Panc1 (cell line): ENCODE measurements at places on chromosomes 11 and 22. TPM values are rescaled to one million over a fixed set of nuclear protein-coding genes. Genes with fewer than 3 reads are reported as not detected.

OR51E1 gene
- not detected for total RNA-seq

EMID1 gene
- total RNA-seq: 1.1 TPM

CASP12 gene
- total RNA-seq: not detected

ZP1 gene
- not detected for total RNA-seq

APOL4 gene
- not detected for total RNA-seq

MICAL3 gene
- total RNA-seq: 47.1 TPM

- no peak for DNase-seq
These were observed 13.1 kb downstream of the ADM start for GRCh38 chr11:10317776-10318526.

DNA sequence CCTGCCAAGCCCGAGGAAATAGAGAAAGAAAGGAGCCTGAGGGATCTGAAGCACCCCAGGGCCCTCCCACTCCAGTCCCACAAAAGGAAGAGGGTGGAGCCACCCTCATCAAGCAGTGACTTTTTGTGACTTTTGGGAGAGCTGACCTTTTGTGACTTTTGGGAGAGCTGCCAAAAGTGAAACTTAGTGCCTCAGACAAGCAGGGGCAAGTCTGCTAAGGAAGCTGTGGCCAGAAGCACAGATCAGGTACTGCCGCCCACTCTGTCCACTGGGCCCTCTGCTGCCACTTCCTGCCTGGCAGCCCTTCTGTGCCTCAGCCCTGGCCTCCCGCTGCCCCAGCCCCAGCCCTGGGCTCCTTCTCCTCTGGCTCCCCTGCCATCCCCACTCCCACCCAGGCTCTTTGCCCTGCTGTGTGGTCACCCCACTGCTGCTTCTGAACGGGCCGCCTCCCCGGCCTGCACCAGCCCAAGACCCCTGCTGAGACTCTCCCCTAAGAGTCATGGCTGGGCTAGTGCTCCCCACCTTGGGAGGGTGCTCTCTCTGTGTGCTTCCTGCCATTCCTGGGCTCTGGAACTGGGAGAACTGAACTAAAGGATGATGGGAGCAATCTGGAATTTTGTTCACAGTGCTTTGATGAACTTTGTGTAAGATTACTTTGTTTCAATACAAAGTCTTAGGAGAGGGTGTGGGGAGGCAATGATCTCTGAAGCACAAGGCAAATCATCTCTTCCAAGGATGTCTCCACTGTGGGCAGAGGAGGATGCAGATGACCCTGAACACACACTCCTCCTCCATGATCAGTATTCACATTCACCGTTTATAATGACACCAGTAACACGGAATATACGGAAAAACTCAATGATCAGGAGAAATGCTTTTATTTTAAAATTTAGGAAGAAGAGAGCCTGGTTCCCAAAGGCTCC lies at the start of gene APOBEC3H:
Gene APOBEC3H, plus strand, starts transcription at position 147 of the 923 bp plus-strand sequence. CDS start 3,035 bp downstream, outside the sequence.
- no peak for DNase-seq

- no peak for DNase-seq
These were observed 33.3 kb downstream of the ABTB2 start for GRCh38 chr11:34324466-34324865.

GRCh38 chr11:72642043-72642883 lies 32.0 kb downstream of the PDE2A start:
- DNase-seq: no peak

DNA sequence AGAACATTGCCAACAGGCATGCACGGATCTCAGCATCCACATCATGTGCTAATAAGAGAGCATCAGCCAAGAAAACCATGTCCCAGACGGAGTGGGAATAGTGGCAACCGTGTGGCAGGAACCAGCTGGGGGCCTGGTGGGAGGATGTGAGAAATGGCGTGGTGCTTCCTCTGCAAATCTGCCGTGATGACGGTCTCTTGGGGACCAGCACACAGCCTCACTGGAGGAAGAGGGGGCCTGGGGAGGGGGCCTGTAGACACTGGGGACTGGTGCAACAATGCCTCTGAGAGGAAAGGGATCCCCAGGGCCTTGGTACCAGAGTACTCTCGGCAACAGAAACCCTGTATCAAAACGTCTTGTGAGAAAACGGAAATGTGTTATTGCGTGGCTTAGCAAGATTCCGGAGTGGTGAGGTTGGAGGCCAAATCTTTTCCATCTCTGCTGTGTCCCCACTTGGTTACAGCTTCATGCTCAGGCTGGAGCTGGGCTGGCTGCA lies 154.3 kb upstream of the TBCEL start:
- no peak for DNase-seq

DNA sequence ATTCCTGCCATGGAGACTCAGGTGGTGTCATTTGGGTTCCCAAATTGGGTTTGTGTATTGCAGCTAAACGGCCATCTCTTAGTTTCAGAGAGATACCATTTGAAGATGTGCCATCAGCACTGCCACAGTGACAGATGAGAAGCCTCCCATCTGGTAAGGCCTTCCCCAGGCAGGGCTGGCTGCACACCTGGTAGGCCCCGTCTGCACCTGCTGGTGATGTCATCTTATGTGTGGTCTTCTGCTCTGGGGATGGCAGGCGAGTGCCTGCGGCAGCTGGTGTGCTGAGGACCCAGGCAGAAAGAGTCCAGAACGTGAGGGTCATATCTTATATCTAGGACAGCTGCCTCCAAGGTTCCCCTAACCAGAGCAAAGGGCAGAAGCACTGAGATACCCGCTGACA lies 100.6 kb downstream of the CSNK2A3 start:
- no peak for DNase-seq

DNA sequence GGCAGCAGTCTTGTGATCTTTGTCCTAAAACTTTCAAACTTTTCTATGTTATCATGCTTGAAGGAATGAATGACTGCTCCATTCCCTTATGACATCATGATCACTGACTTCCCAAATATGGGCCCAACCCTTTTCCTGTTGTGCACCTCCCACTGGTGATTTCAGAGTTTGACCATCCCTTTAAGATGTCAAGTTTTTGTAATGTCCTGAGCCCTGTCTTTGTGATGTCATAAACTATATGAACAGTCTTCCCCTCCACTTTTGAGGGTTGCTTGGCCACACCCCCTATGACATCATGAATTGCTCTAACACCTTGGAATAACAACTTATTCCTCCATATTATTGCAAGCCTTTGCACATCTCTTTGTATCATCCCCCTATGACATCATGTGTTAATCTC lies 16.5 kb upstream of the NUCB2 start:
- DNase-seq: no peak

DNA sequence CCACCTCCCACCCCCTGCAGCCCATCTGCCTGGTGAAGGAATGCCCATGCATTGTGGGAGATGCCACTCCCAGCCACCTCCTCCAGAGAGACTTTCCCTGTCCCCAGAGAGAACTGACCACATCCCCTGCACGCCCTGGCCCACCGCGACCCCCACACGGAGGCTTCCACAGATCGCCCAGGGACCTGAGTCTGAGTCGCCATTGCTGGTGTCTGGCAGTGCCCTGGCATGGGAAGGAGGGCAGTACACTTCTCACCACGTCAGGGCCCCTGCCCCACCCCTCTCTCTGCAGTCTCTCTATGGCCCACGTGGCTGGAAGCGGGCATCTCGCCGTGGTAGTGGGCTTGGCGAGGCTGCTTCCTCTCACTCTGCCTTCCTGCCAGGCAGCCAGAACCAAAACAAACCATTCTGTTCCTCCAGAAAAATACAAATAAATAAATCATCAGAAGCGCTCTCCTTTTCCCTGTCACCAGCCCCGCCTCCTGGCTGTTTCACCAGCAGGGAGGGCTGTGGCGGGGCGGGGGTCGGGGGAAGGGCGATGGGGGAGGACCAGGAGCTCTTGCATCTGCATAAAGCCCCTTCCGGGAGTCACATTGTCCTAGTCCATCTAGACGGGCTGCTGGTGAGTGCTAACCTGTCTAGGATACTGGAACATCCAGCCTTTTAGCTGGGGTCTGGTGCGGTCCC lies 20.9 kb downstream of the SHISAL1 start:
- DNase-seq: no peak

DNA sequence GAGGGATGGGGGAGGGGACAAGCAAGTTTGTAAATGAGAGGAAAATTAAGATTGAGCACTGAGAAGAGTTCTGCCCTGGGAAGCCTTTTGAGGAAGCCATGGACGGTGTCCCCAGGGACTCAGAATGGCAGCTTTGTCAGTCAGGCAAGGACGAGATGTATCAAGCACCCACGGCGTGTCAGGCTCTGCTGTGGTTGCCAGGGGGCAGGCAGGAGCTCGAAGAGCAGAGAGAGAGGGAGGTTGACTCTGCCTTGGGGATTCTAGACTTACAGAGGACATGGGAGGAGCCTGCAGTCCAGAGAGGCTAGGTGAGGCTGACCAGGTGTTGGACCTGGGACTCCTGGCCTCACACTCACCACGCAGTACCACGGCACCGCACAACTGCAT lies 29.1 kb upstream of the SYT7 start:
- DNase-seq: no peak

DNA sequence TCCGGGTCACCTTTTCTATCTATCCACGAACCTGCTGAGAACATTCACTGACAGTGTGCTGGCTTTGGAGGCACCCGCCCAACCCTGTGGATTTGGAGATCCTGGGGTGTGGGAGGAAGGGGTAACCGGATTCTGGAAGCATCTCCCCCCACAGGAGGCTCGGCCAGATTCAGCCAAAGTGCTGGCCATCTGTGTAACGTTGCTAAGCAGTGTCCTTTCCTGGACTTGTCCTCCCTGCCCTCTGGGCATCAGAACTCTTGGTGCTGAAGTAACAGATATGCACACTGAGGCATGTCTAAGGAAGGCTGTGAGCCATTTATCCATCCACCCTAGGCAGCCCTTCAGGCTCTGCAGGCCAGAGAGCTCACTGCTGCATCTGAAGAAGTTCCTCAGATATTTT lies 85.7 kb downstream of the SNX19 start:
- no peak for DNase-seq

- DNase-seq: no peak
These were observed 1.9 kb upstream of the DBX1 start for GRCh38 chr11:20161923-20162744.

DNA sequence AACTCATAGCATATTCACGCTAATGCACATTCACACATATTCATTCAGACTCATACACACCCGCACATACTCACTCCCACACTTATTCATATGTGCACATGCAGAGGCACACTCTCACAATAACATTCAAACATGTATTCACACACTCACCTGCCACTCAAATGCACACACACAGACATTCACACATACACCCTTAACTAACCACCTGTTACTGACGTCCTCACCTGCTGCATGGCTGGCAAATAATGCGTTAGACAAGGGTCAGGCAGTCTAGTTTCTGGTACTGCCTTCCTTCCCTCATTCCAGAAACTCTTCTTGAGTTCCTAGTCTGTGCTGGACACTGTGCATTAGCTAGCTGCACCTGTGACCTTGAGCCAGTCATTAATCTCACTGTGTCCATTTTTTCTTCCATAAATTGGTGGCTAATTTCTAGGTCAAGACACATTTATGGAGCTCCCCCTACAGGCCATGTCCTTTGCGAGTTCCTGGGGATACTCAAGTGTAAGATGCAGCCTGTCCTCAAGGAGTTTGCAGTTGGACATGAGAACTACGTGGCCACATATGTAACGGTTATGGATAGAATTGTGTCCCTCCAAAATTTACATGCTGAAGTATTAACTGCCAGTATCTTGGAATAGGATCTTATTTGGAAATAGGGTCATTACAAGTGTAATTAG lies 34.5 kb upstream of the SEZ6L start:
- DNase-seq: no peak

DNA sequence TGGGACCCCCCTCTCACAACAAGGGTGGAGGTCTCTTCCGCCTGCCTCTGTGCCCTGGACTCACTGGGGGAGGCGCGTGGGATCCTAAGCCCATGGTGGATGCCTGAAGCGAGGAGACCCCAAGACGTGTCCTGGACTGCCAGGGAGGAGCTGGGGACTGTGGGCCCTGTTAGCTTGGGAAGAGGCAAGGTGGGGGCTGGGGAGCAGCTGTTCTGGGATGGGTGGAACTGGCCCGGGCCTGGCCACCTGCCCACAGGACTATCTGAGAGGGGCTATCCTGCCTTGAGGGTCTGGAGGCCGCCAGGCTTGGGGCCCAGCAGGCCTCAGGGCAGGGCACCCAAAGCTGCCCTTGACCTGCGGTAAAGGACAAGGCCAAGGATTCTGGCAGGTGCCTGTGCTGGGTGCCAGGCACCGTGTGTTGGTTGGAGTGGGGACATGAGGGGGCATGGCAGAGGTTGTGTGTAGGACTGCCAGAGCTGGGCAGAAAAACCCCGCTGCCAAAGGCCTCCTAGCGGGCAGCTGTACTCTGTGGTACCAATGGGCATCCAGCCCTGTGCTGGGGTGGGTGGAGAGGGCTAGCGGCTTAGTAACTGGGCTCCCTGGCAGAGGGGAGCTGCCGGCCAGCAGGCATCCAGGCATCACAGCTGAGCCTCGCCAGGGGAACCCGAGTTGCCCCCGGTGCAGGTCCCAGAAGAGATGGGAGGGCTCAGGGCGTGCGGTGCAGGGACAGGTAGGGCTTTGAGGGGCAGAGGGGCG lies 670 bp downstream of the LSP1 start:
- no peak for DNase-seq

DNA sequence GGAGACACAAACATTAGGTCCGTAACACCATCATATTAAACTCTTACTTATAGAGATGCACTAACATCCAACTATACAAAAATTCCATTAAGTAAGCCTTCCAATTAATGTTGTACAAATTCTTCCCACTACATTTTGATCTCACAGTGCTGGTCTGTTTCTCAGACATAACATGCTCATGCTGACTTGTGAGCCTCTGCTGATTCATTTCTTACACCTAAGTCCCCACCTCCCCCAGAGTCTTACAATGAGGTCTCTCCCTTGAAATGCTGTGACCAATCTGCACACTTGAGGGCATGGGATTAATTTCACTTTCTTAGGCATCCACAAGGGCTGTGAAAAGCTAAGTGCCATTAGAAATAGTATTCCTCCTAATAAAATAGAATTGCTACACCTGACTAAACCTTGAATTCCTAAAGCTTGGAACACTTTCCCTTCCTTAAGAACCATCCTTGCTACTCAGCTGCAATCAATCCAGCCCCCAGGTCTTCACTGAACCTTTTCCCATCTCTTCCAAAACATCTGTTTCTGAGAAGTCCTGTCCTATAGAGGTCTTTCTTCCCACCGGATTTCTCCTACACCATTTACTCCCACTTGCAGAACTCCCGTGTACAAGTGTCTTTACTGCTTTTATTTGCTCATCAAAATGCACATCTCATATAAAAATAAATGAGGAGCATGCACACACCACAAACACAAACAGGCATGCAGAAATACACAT lies 2.0 kb downstream of the HBG1 start:
- no peak for DNase-seq

DNA sequence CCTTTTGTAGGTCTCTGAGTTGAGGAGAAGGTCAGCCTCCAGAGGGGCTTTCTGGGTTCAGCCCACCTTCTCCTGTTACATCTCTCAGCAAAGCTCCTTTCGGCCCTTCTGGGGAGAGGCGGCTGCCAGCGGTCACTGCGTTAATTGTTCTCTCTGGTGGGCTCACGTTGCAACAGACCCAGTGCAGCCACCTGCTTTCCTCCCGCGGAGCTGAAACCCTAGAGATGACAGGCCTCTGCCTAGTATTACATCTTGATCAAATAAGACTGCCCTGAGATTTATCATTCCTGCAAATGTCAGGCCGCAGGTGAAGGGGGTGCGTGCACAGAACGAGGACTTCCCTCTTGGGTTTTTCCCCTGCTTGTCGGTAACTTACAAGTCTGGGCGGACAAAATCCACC lies 43.2 kb upstream of the CREB3L1 start:
- no peak for DNase-seq

- DNase-seq: no peak
These were observed 19.3 kb downstream of the OR52A5 start for GRCh38 chr11:5118893-5119292.
